ENCODE measurements at places on chromosomes 1 and 21. TPM values are rescaled to one million over a fixed set of nuclear protein-coding genes. Genes with fewer than 3 reads are reported as not detected.

DNA sequence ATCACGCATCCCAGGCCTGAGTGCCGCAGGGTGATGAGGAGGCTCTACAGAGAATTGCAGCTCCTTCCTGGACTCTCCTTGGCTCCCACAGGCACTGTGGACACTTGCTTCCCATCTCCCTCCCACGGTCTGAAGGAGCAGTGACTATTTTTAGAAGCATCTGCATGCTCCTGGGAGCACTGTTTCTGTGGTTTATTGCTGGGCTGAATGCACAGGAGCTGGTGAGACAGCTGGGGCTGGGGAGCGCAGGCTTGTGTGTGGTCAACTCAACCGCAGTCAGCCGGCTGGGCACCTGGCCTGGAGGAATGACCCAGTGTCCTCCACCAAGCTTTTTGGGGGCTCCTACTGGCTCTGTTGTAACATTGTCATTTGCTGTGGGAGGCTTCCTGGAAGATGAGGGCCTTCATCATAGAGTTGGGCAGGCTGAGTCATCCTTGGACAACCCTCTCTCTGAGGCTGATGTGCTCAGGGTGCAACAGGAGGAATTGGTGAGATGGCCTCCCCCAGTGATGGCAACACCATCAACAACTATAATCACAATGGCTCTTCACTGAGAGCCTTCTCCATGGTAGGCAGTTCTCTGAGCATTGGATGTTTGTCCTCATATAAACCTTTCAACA is 1.7 kb downstream of the NFASC start:
- no peak overlapping the region for H3K4me3 ChIP-seq
- no peaks in the 10 kb centered on the region for H3K4me1 ChIP-seq
- no peak for DNase-seq
- peaks cover 74% of the 10 kb centered on the region for H3K27me3 ChIP-seq

GRCh38 chr1:177571485-177572076 is 398.3 kb downstream of the SEC16B start:
- H3K4me3 ChIP-seq: no peak overlapping the region
- no peaks in the 10 kb centered on the region for H3K36me3 ChIP-seq
- no peaks in the 10 kb centered on the region for H3K4me1 ChIP-seq
- no peak for DNase-seq

- no peak overlapping the region for H3K4me3 ChIP-seq
- DNase-seq: no peak
- peaks cover 13% of the 10 kb centered on the region for H3K27me3 ChIP-seq
- H3K36me3 ChIP-seq: no peaks in the 10 kb centered on the region
Measured at GRCh38 chr1:14949270-14949835, 204.2 kb upstream of the TMEM51 start.

DNA sequence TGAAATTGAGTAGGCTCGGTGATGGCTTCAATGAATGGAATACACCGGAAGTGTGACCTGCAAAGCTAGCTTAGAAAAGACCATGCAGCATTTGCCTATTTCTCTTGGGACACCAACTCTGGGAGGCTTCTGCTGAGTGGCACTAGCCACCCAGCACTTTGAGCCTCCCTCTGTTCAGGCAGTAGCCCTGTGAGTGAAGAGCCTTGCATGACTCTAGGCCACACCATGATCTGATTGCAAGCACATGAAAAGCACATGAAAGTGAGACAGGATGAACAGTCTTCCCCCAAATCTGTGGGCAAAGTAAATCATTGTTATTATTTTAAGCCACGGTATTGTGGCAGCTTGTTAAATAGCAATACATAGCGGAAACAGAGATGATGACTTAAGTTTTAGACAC is 2.8 kb downstream of the CD48 start:
- H3K4me1 ChIP-seq: peaks cover 47% of the 10 kb centered on the region
- no peaks in the 10 kb centered on the region for H3K27me3 ChIP-seq
- no peak overlapping the region for H3K27ac ChIP-seq
- DNase-seq: no peak
- peaks cover 2% of the 10 kb centered on the region for H3K36me3 ChIP-seq

DNA sequence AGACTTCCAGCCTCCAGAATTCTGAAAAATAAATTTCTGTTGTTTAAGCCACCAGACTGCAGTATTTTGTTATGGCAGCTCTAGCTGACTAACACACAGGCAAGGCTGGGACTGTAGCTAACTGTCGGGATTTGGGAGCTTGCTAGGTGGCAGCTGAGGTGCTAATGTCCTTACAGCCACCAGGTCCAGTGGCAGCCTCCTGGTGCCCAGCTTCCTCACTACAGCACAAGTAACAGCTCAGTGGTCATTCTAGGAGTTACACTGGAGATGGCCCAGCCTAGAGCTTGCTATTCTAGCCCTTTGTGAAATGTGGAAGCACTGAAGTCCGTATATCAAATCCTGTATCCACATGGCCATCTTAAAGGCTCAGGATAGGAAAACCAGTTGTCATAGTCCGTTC is 4.3 kb upstream of the C1orf115 start:
- H3K27ac ChIP-seq: no peak overlapping the region
- peaks cover 2% of the 10 kb centered on the region for H3K36me3 ChIP-seq
- H3K4me1 ChIP-seq: peaks cover 11% of the 10 kb centered on the region
- no peak for DNase-seq
- peaks cover 12% of the 10 kb centered on the region for H3K27me3 ChIP-seq

- no peaks in the 10 kb centered on the region for H3K36me3 ChIP-seq
- no peak overlapping the region for H3K4me3 ChIP-seq
- H3K4me1 ChIP-seq: peaks cover 20% of the 10 kb centered on the region
- H3K27ac ChIP-seq: no peak overlapping the region
Measured at GRCh38 chr1:236489710-236490377, 33.9 kb upstream of the LGALS8 start.

- no peak for DNase-seq
- H3K27ac ChIP-seq: peak overlapping the region; percentile 68
- peak overlapping the region; percentile 92 for H3K4me3 ChIP-seq
- H3K27me3 ChIP-seq: no peaks in the 10 kb centered on the region
Measured at GRCh38 chr1:156497743-156498431, 2.7 kb downstream of the MEF2D start.

DNA sequence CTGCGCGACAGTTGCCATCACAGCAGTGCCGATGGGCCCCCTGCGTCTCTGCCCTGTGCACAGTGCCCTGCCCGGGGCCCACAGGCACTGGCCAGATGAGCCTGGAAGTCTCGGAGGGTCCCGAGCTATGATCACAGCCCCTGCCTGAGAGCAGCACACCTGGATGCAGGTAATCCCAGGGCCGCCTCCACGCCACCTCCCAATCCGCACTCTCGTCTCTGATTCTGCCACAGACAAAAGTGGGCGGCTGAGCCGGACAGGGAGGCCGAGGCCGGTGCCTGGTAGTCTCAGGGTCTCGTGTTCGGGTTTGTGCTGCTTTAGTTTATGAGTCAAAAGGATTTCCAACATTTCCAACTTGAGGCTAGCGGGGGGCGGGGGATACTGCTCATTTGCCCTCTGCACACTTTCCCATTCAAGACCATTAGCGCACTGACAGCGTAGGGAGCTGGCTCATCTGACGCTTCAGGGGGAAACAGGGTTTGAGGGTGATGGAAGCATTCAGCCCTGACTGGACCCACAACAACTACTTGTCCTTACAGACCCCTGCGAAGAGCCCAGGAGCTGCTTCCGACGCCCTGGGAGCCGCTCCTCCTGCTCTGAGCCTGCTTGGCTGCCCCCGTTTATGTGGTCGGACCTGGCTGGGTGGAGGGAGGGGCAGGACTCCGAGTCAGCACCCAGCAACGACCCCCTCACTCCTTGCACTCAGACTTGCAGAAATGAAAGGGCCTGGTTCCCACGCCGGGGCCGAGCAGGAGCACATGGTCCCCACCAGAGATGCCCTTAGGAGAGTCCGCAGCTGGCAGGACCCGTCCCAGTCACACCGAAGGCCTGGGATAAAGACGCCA is 1.8 kb upstream of the TTC34 start:
- H3K4me3 ChIP-seq: no peak overlapping the region
- H3K27me3 ChIP-seq: peaks cover 14% of the 10 kb centered on the region
- H3K4me1 ChIP-seq: peaks cover 3% of the 10 kb centered on the region
- no peaks in the 10 kb centered on the region for H3K36me3 ChIP-seq
- no peak for DNase-seq
- no peak overlapping the region for H3K27ac ChIP-seq

GRCh38 chr1:42737257-42737656 is 2.8 kb downstream of the CLDN19 start:
- H3K27ac ChIP-seq: peak overlapping the region; percentile 95
- DNase-seq: no peak
- no peak overlapping the region for H3K4me3 ChIP-seq
- H3K27me3 ChIP-seq: no peaks in the 10 kb centered on the region
- no peaks in the 10 kb centered on the region for H3K36me3 ChIP-seq
- peaks cover 12% of the 10 kb centered on the region for H3K4me1 ChIP-seq

DNA sequence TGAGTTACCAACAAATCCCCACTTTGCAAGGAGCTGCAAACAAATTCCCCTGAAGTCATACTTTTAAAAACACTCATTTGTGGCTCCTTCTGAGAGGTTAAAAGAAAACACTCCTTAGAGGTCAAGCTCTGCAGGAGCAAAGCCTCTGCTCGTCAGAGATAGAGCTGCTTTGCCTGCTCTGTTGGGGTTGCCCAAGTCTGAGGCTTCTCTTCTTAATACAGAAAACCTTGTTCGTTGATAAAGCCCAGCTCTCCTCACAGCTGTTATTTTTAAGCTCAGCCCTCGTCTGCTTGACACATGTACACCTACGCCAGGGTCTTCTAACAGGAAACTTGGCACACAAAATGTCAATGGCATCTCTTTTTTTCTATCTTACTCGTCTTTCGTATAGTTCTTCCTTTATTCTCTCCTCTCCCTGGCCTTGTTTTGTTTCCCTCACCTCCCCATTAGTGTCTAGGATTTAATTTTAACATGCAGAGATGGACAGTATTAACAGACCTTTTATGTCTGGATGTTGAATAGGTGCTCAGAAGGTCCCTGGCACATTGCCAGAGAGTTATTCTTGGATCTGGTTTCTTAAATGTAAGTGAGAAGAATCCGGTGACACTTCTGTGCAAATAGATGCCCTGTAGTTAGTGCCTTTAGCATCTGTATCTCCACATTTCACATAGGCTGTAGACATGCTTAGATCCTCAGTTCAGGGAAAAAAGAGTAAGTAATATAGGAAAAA is 86.0 kb downstream of the LRRC53 start:
- H3K4me3 ChIP-seq: no peak overlapping the region
- no peaks in the 10 kb centered on the region for H3K27me3 ChIP-seq
- H3K27ac ChIP-seq: no peak overlapping the region
- H3K4me1 ChIP-seq: no peaks in the 10 kb centered on the region

- H3K4me1 ChIP-seq: no peaks in the 10 kb centered on the region
- H3K36me3 ChIP-seq: peaks cover 6% of the 10 kb centered on the region
- DNase-seq: no peak
- no peak overlapping the region for H3K4me3 ChIP-seq
- H3K27me3 ChIP-seq: peaks cover 45% of the 10 kb centered on the region
- no peak overlapping the region for H3K27ac ChIP-seq
Measured at GRCh38 chr1:201240171-201240570, 43.1 kb upstream of the PKP1 start.

Gene CPLANE2
- total RNA-seq: 6.9 TPM

Gene TP53BP2
- 97.6 TPM for total RNA-seq

Gene OR14K1
- not detected for total RNA-seq

Gene FHAD1
- not detected for total RNA-seq

Gene LCE3E
- total RNA-seq: not detected

Gene LCE1C
- not detected for total RNA-seq

Gene TAL1
- total RNA-seq: 1.3 TPM

Gene MSH4
- 0.26 TPM for total RNA-seq

Gene ELF3
- total RNA-seq: 2.0 TPM

Gene LCE2D
- total RNA-seq: not detected

Gene DHDDS
- total RNA-seq: 32.4 TPM

Gene OR2G6
- not detected for total RNA-seq

Gene RRP15
- 13.7 TPM for total RNA-seq

Gene KCNQ4
- total RNA-seq: 0.17 TPM

Gene GPR3
- 0.30 TPM for total RNA-seq

Gene SARS1
- 90.8 TPM for total RNA-seq

Gene FMO1
- not detected for total RNA-seq
